ENCODE measurements at places on chromosomes 16 and 17. TPM values are rescaled to one million over a fixed set of nuclear protein-coding genes. Genes with fewer than 3 reads are reported as not detected.

GRCh38 chr16:58462997-58463941 lies 36.7 kb upstream of the NDRG4 start:
- no peak for DNase-seq

DNA sequence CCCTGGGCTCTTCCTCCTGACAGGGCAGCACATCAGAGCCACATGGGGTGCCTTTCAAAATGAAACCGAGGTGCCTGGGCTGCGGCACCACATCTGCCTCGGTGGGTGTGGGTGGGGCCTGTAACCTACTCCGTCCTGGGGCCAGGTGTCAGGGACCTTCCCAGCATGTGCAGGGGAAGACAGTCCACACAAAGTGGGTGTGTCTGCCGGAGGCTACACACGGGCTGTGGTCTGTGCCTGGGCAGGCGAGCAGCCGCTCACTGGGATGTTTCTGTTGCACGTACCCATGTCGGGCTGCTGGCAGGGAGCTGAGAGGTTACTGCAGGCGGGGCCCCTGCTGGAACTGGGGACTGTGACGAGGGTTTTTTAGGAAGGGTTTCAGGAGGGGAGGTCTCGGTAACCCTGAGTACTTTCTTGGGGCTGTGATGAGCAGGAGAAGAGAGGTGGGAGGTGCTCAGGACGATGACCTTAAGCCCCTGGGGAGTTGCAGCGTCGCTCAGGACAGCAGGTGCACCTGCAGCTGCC lies 351.2 kb downstream of the SEC14L1 start:
- DNase-seq, result no peak

DNA sequence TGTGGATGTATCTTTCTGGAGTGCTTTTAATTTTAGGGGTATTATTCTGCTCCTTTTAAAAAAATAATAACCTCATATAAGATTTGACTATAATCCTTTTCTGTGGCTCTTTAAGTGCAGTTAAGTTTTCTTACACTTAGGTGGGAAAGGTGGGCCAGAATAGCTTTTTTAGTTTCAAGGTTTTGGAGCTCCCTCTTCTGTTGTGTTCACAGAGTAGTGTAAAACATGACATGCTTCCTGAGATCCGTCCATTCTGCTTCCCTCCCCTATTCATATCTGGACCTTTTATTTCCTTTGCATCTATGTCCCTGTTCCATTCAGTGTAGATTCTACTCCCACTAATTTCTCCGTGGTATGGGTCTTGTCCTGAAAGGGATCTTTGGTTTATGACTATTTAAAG lies 12.8 kb downstream of the LRRC36 start:
- peak; percentile 9 for DNase-seq

- no peak for DNase-seq
These were observed 30.1 kb downstream of the TIMM22 start for GRCh38 chr17:1027044-1027443.

KRTAP16-1 gene
- not detected for total RNA-seq

DNA sequence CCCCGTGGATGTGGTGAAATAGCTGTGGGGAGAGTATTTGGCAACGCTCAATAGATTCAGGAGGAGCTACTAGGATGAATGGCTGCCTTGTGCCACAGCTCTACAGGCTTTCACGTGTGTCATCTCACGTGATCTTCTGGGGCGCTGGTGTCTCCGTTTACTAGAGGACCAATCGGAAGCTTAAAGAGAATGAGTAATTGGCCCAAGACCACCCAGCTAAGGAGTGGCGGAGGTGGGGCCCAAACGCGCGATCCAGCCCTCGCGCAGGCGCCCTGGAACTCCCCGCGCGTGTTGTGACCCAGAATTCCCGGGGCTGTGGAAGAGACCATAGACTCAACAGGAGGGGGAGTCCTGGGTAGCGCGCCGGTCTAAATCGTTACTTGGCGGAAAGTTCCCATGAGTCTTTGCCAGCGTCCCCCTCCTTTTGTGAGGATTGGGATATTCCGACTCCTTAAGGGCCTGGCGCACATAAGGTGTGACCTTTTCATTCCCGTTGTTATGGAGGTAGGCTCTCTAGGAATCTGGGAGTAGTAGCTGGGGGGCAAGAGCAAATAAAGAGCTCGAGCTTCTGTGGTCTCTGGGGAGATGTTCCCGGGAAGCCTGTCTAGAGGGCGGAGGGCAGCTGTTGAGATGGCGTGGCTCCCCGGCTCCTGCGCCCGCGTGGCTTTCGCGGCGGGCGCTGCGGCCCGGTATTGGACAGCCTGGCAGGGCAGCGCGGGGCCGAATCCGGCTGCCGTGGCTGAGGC lies 23.4 kb downstream of the TRPV2 start:
- DNase-seq, result peak; percentile 99

KRT25 gene
- not detected for total RNA-seq

GRCh38 chr17:78416791-78417530 lies 38.5 kb downstream of the PGS1 start:
- DNase-seq, result no peak

DNA sequence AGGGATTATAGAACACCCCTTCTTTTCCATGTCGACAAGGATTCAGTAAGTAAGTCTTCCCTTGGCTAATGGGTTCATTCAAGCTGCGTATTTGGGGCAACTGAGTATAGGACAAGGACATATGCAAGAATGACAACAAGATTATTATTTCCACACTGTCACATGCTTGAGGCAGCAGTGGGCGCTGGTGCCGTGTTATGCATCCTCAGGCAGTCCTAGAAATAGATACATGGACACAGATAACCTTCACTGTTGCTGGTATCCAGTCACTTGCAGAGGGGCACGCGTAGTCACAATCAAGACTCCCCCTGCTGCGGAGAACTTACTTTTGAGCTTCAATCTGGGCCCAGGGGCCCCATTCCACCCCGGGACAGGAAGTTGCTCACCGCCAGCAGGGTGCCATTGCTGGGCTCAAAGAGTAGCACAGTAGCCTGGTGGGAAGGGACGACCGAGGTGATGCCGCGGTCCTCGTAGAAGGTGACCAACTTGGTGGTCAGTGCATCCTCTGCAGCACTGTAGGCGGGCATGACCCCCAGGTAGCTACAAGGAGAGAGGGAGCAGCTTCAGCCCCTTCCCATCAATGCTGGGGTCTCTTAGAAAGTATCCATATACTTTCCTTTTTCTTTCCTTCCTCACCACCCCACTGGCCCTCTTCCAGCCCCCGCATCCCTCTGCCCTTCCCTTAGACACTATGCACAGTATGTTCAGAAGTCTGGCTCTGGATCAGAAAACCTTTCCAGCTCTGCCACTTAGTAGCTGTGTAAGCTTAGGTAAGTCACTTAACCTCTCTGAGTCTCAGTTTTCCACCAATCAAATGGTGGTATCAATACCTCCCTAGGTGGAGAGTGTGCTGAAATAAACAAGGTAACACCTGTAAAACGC lies 804 bp downstream of the CRYM start:
- no peak for DNase-seq

- DNase-seq, result no peak
These were observed 20.8 kb upstream of the RNPS1 start for GRCh38 chr16:2288726-2289125.

GRCh38 chr17:67365738-67366192 lies 612 bp downstream of the PSMD12 start:
- DNase-seq, result peak; percentile 53

GRCh38 chr17:36941265-36942010 lies 4.2 kb downstream of the LHX1 start:
- DNase-seq, result no peak

DNA sequence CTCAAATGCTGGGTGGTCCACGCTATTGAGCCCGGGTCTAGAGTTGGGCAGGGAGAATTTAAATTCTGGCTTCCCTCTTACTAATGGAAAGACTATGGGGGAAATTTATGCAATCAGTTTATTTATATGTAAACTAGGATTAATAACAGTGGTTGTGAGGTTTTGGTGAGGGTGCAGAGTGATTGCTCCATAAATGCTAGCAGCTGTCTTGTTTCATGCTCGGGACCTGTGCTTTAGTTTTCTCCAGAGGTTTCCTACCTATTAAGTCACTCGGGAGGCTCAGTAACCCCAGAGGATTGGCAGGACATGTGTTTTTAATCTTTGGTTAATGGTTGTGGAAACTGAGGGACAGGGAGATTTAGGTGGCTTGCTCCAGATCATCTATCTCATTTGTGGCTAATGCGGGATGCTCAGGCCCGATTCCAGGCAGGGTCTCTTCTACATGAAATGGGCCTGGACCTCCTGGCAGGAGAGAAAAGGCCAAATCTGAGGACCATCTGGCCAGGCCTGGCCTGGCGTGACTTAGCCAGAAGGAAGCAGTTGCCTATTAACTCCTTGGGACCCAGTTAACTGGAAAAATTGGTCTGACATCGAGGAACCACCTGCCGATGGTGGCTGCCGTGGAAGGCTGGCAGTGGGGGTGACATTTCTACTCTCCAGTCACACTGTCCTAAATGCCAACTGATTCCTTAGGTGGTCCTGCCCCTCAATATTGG lies 2.1 kb downstream of the PRCD start:
- DNase-seq, result no peak

GRCh38 chr17:27158382-27158781 lies 135.5 kb upstream of the WSB1 start:
- no peak for DNase-seq

DNA sequence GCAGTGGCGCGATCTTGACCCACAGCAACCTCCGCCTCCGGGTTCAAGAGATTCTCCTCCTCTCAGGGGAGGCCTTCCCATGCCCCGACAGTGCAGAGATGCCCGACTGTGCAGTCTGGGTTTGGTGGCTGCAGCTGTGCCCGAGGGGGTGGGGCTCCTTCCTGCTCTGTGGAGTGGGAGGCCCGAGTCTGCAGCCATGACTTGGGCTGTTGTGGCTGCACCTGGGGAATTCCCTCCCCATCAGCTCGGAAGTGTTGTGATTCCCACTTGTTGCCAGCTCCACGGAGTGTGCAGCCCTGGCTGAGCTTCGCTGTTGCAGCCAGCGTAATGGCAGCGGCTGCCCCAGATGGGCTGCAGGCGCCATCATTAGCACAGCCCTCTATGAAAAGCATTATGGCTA lies 66.4 kb upstream of the SMIM36 start:
- DNase-seq, result no peak

GRCh38 chr16:67407788-67408452 lies 8.4 kb downstream of the ZDHHC1 start:
- no peak for DNase-seq

DNA sequence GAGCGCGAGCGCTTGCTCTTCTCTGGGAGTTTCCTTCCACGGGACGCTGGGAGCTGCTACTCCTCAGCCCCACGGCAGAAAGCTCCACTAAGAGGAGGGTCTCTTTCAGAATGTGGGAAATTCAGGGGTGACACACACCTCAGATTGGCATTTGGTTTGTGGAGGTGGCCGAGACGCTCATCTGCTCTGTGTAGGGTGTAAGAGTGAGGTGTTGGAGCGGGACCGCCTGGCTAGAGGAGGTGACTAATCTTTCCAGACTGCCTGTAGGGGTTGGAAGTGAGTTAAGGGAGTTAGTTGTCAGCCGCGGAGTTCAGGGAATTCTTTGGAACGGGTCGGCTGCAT lies 735 bp downstream of the PSMD11 start:
- peak; percentile 60 for DNase-seq

- DNase-seq, result no peak
These were observed 83.7 kb downstream of the N4BP1 start for GRCh38 chr16:48526058-48526957.

KCTD19 gene
- total RNA-seq, result not detected

DNA sequence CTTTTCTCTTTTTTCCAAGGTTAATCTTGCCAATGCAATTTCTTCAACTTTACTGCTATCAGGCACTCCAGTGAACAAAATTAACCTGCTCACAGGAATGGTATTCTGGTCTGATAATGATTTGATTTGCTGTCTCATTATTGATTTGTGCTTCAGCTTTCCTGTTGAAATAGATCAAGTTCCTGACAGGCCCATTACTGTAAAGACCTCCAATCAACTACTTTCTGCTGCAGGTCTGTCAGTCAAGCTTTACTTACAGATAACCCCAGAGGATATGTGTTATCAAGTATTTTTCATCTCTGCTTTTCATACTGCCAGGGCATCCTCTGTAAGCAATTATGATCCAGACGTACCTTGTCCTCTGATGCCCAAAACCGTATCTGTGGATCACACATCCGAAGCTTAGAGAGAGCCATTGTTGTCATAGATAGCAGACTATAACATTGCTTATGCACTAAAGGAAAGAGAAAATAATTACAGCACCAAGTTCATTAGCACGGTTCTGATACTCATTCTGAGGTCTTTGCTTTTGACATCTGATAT lies 215.6 kb downstream of the PHKB start:
- no peak for DNase-seq

- DNase-seq, result no peak
These were observed 1.0 kb upstream of the CDH16 start for GRCh38 chr16:66919569-66920298.

GRCh38 chr17:71959154-71959553 lies 161.7 kb upstream of the SOX9 start:
- no peak for DNase-seq

DNA sequence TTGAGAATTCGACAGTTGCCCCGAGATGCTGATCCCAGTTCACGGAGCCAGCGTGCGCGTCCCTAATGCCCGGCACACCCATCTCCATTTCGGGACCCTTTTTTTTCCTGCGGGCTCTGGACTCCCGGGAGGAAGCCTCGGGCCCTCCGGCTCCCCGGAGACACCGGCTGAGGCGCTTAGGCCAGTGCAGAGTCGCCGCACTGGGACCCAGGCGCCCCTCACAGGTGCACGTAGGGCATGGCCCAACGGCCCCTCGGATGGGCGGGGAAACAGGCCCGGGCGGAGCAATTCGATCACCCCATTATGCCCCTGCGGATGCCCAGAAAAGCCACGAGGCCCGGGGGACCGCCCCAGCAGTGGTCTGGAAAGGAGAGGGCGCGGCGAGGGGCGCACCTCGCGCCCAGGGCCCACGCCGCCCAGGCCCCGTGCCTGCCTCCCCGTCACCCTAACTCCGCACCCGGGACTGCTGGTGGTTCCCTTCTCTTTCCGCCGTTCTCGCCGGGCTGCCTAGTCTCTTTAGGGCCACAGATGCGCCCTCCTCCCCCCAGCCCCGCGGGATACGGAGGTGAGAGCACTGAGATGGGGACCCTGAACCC lies 18.5 kb upstream of the ZFHX3 start:
- DNase-seq, result no peak

KRT9 gene
- total RNA-seq, result not detected

GRCh38 chr16:79370736-79371135 lies 229.8 kb downstream of the MAF start:
- no peak for DNase-seq

All from HFFc6 (cell line).